ENCODE measurements at places on chromosomes 16 and 17.

DNA sequence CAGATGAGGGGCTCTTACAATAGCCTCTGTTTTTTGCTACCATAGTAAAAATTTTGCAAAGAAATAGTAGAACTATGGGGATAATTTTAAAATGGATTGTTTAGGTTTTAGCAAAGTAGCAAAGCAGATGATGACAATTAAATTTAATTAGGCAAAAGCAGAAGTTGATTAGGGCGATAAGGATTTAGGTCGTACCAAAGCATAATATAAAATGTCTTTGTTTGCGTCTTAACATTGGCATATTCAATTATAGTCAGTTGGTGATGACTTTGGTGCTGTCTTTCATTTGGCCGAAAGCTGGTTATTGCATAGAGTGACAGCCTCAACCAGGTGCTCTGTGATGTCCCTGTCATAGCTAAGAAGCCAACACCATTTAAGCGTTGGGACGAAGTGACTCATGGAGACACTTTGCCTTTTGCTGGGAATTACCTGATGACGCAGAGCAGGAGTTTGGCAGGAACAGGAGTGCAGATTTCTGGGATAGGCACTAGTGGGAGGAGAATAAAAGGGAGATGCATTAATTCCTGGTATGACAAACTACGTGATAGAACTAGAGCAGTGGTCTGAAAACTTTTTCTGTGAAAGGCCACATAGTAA lies 38.3 kb downstream of the MAP2K6 start:
- DNase-seq: no peak

GRCh38 chr16:17331071-17331607 lies 139.6 kb downstream of the XYLT1 start:
- DNase-seq: no peak

GRCh38 chr16:66692341-66692740 lies 4.2 kb downstream of the CMTM4 start:
- no peak for DNase-seq

GRCh38 chr17:82324566-82325285 lies 7.3 kb upstream of the CD7 start:
- no peak for DNase-seq

GRCh38 chr16:27676839-27677238 lies 126.9 kb downstream of the KATNIP start:
- DNase-seq: no peak

DNA sequence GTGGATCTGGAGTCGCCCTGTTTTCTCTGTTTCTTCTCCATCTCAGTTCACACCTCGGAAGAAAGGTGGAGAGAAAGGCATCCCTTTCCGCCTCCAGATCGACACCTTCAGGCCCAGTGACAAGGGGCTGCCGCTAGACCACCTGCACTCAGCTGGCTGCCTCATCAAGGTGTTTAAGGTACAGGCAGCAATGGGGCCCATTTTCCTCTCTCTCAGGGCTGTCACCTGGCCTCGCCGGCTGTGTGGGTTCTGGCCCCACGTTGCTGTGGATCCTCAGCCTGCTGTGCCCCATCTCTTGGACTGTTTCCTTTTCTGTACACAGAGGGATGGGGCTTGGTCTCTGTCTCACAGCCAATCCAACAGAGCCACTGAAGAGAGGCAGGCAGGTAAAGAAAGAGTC lies 17.4 kb upstream of the STAC2 start:
- no peak for DNase-seq

DNA sequence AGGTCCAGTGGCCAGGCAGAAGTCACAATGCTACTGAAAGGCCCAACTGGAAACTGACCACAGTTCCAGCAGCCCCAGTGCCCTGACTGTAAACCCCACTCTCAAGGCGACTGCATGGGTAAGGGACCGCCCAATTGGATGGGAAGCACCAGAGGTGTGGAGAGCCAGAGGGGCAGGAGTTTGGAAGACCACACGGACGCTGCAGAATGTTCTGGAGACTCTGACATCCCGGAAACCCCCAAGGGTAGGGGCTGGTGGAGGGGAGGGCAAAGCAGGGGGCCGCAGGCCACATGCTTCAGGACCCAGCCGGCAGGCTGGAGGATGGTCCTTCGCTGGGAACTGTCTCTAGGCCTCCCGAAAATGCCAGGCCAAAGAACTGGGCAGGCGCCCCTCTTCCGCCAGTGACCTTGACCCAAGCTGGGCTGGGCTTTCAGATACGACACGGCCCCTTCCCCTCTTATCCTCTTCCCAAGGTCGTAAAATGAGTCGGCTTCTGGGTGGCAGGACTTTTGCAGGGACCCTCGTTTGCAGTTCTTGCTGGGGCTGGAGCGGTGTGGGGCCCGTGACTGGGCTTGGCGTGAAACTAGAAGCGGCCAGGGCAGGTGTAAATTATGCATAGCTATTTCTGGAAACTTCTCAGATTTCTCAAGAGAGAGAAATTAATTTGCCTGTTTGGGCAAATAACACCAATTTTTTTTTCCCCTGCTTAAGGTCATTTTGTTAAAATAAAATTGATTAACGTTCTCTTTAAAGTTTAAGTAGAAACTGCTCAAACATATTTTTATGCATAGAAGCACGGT lies 110.2 kb downstream of the C16orf78 start:
- no peak for DNase-seq

DNA sequence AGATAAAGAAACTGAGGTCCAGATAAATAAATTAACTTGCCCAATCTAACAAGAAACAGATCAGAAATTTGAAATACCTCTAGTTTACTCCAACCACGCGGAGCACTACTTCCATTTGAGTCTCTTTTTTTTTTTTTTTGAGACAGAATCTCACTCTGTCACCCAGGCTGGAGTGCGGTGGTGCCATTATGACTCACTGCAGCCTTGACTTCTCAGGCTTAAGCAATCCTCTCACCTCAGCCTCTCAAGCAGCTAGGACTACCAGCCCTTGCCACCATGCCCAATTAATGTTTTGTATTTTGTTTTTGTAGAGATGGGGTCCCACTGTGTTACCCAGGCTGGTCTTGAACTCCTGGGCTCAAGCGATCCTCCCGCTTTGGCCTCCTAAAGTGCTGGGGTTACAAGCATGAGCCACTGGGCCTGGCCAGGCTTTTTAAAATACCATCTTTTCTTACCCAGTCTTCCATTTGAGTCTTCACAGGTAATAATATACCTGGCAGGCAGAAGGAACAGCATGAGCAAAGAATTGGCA lies 3.3 kb upstream of the NACA2 start:
- no peak for DNase-seq

- DNase-seq: no peak
Measured at GRCh38 chr16:49747654-49748053, 108.3 kb downstream of the ZNF423 start.

DNA sequence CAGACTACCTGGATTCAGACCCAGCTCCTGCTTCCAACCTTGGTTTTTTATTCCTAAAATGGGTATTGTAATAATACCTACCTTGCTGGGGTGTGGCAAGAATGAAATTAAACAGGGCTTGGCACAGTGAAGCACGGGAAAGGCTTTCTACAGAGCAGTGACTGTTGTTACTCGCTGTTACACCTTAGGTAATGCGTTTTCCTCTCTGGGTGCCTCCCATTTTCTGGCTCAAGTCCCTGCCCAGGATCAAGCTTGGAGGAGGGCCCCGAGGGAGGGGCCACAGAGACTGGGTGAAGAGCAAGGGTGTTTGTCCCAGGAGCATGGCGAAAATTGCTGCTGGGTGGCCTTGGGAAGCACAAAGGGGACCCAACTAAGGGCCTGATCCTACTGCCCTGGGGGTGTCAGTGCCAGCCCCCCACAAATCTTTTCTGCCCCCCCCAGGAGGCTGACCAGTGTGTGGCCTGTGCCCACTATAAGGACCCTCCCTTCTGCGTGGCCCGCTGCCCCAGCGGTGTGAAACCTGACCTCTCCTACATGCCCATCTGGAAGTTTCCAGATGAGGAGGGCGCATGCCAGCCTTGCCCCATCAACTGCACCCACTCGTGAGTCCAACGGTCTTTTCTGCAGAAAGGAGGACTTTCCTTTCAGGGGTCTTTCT lies 13.3 kb downstream of the MIEN1 start:
- no peak for DNase-seq

DNA sequence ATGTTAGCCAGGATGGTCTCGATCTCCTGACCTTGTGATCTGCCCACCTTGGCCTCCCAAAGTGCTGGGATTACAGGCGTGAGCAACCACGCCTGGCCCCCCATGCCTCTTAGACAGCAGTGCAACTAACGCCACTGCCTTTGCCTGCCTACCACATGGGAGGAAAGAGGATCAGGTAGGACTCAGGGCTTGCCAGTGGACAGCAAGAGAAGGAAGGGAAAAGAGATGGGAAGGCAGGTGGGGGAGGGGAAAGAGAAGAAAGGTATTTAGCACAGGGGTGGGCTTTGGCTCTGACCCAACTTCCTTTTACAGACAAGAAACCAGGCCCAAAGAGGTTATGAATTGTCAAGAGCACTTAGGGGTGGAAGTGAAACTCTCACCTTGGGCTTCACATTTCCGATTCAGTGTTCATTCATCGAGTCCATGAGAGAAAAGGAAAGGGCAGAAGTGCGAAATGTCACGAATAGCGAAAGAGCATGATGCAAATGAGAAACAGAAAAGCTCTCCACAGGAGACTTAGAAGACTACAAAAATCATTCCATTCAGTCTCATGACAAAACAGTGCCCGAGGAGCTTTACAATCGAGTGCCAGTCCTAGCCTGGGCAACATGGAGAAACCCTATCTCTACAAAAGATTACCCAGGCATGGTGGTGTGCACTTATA lies 36.4 kb downstream of the CDK5R1 start:
- DNase-seq: no peak

DNA sequence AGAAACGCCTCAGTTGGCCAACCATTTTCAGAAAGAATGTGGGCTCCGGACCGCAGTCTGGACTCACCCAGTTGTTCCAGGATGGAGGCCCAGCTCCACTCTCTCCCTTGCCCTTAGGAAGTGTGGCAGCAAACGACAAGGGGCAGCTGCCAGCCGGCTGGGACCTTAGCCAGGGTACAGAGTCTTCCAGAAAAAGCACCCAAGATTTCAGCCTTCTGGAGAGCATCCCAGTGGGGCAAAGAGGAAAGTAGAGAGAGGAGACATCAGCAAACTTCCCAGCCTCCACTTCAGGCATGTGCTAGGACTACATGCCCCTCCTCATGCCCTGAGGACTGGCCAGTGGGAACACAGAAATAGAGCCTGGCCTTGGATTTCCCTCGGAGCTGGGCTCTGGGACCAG lies 56.8 kb upstream of the SCNN1B start:
- DNase-seq: no peak

DNA sequence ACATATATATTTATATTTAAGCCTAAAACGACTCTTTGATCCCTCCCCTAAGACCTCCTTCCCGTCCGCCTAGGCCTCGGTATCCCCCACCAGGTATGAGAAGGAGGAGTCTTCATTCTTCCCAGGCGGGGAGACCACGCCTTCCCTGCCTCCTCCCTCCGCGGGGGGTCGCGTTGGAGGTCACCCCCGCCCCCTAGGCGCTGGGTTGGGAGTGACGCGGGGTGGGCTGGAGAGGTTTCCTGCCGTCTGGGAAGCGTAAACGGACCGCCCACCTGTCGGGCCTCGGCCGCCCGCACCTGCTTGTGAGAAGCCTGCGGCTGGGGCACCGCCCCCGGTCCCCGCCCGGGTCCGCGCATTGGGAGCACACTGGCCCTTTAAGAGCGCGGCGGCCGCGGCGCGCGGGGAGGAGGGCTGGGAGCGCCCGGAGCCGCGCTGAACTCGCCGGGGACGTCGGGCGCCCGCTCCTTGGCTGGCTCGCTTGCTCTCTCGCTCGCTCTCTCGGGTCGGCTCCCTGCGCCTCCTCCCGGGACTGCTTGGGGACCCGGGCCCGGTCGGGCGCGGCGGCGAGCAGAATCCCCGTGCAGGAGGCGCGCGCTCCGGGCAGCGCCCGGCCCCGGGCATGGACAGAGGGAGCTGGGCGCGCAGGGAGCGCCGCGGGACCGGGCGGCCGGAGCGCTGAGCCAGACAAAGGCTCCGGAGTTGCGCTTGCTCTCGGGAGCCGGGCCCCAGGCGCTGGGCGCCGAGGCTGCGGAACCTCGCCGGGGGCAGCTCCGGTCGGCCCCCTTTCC lies at the start of gene MMP15:
TSS of gene MMP15 (plus strand) at position 404 of the 788 bp plus-strand sequence. CDS start 597 bp downstream, outside the sequence.
- DNase-seq: peak; percentile 81

- no peak for DNase-seq
Measured at GRCh38 chr16:1466968-1467521, 7.8 kb downstream of the CLCN7 start.

All from mesothelial cell of epicardium (in vitro differentiated cells).